ENCODE measurements at places on chromosomes 3 and 15. TPM values are rescaled to one million over a fixed set of nuclear protein-coding genes. Genes with fewer than 3 reads are reported as not detected.

SKOR1 gene
- not detected for total RNA-seq

OXSR1 gene
- total RNA-seq, result 42.2 TPM

RNU5B-1 gene
- total RNA-seq, result not detected

- peak; percentile 11 for DNase-seq
Observed at GRCh38 chr3:50617096-50617791, at the start of gene MAPKAPK3. TSS of gene MAPKAPK3 (plus strand) at chr3:50617151. CDS start at chr3:50617566, 415 bp downstream.

- peak; percentile 28 for DNase-seq
Observed at GRCh38 chr3:189340680-189341460, 169.1 kb downstream of the TPRG1 start.

- DNase-seq, result peak; percentile 58
Observed at GRCh38 chr3:122767540-122768372, 25.9 kb downstream of the HSPBAP1 start.

- DNase-seq, result no peak
Observed at GRCh38 chr3:39209329-39209970, 17.1 kb upstream of the XIRP1 start.

DNA sequence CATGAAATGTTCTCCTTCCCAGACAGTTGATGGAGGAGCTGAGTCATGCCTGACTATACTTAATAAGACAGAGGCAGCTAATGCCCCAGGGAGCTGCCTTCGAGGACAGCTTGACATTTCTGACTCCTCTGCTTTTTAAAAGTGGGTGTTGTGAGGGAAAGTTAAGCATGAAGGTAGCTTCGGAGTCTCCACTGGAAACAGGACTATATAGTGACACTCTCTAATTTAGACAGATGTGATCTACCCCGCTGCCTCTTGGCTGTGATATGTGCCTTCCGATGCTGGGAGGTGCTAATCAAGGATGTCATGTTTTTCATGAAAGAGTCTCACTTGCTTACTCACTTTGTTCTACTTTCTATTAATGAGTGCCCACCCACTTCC is 72.7 kb downstream of the IL1RAP start:
- DNase-seq, result peak; percentile 64

DNA sequence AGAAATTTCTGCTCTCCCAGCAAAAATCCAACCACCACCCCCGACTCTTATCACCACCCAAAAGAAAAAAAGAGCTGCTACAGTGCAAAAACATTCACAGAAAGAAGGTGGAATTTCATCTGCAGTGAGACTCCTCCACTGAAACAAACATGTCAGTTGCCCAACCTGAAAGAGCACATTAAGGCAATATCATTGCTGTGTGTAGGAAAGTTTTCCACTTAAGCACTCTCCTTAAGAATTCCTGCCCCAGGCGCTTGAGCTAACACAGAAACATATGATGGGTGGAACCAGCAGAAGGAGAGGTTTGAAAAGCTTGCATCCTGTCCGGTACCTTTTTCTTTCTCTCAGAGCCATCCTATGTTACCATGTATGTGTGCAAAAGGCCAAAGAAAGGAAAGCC is 200.8 kb upstream of the GADL1 start:
- DNase-seq, result no peak

DNA sequence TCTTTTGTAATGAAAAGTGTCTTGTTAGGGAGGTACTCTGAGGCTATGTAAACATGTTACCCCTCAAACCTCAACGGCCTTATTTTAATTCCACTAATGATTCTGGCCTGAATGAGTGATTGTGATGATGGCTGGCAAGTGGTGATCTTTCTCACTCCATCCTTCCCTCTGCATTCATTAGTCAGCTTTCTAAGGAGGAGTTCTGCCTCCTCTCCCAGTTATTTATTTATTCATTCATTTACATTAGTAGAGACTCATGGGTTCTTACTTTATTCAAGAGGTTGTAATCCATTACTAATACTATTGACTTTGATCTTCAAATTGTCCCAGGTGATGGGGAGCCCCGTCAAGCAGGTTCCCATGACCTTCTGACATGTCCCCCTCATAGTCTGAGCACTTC is 35.3 kb downstream of the GNB5 start:
- DNase-seq, result no peak

DNA sequence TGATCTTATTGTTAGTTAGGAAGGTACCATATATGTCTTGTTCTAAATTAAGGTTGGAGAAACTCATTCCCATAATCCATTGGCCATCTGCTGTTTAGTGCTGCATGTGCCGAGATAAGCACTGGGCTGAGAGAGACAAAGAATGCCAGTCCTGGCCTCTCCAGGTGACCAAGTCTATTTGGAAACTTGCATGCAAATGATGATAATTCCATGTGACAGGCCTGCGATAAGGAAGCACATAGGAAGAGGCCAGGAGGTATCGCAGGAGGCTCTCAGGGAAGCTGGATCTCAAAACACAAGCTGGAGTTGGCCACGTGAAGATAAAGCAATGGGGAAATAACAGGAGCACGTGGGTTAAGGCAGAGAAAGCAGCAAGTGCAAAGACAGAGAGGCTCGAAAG is 39.7 kb downstream of the MYO5C start:
- no peak for DNase-seq

Measured in fibroblast of villous mesenchyme (primary cell).